Activated CD4-positive, alpha-beta T cell treated with anti-CD3 and anti-CD28 coated beads for 36 hours (primary cell): ENCODE measurements at places on chromosomes 3 and 15.

- no peak for DNase-seq
Observed at GRCh38 chr3:45939341-45939771, 3.9 kb upstream of the CXCR6 start.

DNA sequence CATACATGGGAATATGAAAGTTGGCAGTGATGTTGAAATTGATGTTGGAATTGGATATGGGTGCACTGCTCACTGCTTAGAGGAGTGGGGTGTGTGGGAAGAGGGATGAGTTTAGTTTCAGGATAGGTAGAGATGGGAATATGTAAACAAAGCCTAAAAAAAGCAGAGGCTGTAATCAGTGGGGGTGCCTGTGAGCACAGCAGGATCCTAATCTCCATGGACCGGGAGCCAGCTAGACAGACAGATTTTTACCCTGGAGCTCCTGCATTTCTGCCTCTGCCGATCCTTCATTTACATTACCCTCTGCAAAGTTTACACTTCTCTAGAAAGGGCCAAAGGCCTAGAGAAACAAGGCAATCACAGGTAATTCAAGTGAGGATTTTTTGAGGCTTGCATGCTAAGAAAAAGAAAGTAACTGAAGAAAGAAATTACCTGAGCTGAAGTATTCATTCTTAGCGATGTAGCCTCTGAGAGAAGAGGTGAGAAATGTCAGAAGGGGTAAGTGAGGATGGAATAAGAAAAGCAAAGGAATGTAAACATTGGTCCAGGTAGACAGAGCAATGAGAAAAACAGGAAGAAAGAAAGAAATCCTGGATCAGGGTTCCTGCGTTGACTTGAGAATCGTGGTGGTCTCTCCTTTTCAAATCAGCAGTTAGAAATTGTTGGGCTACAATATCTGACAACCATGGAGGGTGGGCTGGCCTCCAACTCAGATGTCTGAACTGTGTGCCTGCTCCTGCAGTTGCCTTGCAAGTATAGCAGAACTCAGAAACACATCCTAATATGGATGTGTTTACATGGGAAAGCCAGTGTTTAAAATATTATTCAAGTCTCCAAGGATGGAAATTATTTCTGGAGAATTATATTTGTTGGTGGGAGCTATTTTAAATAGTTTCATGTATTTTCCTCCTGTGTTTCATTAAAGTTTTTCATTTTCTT, 79.8 kb downstream of the CRTC3 start:
- DNase-seq: no peak

- no peak for DNase-seq
Observed at GRCh38 chr3:29226706-29227105, 54.2 kb upstream of the RBMS3 start.

- no peak for DNase-seq
Observed at GRCh38 chr15:55108448-55108847, 88.3 kb downstream of the RSL24D1 start.

DNA sequence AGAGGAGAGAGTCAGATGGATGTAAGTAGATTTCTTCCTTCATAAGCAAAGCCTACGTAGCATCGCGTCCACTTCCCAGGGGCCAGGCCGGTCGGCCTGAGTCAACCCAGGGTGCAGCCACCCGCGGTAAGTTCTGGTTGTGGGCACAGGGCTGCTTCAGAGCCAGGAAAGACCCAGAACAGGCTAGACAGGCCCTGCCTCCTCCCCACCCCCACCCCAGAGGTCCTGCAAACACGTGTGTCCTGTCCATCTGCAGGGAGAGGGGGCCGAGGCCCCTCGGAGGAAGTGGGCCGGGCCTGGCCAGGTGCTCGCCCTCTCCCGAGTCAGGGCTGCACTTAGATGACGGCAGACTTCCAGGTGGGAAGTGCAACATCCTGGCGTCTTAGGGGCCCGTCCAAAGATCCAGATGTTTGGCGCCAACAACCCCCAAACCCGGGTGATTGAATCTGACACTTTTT, 100.8 kb upstream of the ALDH1A3 start:
- no peak for DNase-seq

DNA sequence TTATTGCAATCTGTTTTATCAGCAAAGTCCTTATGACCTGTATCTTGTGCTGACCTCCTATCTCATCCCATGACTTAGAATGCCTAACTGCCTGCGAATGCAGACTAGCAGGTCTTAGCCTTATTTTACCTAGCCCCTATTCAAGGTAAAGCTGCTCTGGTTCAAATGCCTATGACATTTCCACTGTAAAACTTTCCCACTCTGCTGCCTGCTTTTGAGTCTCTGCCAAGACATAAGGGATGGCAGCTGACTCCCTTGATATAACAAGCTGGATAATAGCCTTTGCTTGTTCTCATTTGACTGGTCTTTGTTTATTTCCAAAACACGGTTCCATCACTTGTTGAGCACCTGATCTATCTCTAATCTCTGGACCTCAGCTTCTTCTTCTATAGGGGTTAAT, 131.9 kb upstream of the STRIT1 start:
- DNase-seq: no peak

- no peak for DNase-seq
Observed at GRCh38 chr3:53545996-53546359, 51.6 kb downstream of the CACNA1D start.

GRCh38 chr15:63291507-63291906, 14.1 kb downstream of the APH1B start:
- no peak for DNase-seq

- no peak for DNase-seq
Observed at GRCh38 chr3:152054315-152054714, 180.9 kb downstream of the SUCNR1 start.

DNA sequence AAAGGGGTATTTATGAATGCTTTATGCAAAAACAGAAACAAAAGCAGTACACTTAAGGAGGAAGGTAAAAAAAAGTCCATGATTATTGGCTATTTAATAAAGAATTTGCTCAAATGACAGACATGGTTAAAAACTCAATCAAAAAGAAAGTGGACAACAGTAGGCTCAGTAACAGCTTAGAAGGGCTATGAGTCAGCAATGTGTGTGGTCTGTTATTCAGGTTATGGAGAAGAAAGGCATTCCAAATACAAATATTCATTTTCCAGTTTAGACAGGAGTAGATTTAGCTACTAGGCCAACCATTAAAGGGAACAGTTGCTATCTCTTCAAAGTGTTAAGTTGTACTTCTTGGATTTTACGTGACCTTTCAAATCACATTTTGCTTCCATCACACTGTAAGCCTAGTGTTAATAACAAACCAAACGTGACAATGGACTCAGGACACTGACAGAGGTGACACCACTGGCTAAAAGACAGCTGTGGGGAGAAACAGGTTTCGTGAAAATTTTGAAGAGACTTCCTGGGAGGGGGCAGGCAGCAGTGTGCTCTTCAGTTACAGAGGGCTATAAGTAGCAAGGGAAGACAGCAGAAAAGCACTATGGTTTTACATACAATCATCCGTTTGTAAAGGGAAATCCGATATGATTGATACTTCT, 41.7 kb upstream of the MYO5C start:
- DNase-seq: no peak

- no peak for DNase-seq
Observed at GRCh38 chr15:87477737-87478686, 778.5 kb downstream of the NTRK3 start.

DNA sequence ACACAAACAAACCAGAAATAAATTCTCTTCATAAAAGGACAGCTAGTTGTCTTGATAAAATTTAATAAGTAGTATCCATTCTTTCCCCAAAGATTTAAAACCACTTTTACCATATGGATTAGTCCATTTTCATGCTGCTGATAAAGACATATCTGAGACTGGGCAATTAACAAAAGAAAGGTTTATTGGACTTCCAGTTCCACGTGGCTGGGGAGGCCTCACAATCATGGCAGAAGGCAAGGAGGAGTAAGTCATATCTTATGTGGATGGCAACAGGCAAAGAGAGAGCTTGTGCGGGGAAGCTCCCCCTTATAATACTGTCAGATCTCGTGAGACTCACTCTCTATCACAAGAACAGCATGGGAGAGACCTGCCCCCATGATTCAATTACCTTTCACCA, 38.7 kb downstream of the C2CD4B start:
- no peak for DNase-seq

DNA sequence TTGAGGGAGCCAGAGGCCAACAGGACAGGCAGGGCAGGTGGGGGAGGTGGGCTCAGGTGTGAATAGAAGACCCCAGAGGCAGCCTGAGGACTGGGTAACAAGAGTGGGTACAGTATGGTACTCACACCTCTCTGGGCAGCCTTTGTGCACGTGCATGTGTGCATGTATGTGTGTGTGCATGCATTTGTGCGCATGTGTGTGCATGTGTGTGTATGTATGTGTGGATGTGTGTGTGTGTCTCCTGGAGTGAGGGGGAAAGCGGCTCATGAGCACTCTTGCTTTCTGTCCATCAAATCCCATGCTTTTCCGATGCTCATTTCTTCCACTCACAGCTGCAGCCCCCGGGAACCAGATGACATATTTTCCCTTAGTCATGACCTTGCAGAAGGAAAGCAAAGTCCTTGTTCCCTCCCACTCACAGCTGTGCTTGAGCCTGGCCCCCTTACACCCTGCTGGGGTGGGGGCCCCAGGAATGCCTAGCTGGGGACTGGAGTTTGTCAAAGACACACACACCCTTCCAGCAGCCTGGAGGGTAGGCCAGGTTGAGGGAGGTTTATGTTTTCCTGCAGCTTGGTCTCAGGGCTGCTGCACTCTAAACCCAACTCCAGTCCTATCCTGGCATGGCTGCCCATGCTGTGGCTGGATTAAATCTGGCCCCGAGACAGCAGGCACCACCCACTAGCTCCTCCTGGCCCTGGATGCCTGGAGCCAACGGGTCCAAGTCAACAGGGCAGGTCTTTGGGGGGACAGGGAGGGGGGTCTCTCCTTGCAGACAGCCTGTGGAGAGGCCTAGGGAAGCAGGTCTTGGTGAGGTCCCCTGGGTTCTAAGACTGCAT, 22.5 kb downstream of the CCDC33 start:
- no peak for DNase-seq

- DNase-seq: no peak
Observed at GRCh38 chr3:46186471-46187340, 21.4 kb downstream of the CCR1 start.

GRCh38 chr3:7536510-7536909, 675.6 kb downstream of the GRM7 start:
- no peak for DNase-seq

GRCh38 chr15:66865622-66866611, 163.9 kb downstream of the SMAD6 start:
- no peak for DNase-seq

DNA sequence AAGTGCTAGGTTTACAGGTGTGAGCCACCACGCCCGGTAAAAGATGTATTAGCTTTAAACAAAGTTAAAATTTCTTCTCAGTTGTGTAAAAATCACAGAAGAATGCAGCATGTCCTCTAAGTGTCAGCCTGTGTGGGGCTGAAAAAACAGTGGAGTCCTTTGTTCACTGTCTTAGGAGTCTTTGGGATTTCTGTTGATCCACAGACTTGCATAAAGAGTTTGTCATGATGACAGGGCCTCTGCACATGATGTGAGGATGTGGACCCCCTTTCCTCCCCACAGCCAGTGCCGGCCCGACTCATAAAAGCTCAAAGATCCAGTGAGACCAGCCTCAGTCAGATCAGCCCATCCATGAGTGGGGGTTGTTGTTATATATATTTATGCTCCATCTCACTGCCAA, 49.0 kb upstream of the GOLGA8J start:
- DNase-seq: no peak

DNA sequence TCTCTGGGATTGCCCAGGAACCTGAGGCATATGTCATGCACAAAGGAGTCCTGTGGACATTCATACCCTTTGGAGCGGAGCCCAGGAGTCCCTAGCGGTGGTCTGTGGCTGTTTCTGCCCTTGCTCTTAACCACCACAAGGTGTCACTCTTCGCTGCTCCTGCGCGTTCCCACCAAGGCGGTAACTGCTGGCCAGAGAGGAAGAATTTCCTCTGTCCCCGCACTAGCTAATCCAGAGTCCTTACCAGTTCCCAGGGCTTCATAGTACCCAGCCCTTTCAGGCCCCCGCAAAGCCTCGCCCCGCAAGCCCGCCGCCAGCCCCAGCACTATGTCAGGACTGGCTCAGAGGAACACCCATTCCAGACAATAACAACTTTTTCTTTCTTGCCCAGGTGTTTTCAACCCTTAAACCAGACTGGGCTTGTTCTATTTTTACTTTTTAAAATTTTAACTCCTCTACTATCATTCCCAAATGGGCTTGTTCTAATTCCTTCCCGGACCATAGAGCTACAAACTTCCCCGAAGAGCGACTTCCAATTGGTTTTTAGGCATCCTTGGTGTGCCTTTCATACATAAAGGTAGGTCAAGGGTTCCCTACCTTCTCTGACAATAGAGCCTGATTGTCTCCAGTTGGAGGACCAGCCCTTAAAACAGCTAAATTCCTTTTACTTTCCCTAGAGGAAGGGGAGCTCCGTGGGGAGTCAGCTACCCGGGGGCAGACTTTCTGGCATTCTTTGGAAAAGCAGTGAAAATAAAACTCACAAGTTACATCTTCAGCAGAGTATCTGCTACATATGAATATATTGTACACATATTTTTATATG, 31.8 kb upstream of the ZNF774 start:
- DNase-seq: peak; percentile 83

DNA sequence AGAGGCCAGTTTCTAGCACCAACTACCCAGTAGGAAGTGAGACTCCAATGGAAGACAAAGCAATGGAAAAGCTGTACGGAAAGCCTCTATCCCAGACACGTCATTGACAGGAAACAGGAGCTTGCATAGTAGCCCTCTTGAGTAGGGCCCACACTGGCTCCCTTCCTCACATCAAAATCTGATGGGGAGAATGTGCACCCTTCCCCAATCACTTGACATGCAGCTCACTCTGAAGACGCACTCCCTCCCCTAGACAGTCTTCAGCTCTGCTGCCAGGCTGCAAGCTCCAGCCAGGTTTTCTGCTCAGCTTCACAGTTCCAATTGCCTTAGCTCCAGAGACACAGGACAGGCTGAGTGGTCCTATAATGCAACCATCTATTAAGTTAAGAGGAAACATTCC, 567.8 kb downstream of the EPHB1 start:
- no peak for DNase-seq

DNA sequence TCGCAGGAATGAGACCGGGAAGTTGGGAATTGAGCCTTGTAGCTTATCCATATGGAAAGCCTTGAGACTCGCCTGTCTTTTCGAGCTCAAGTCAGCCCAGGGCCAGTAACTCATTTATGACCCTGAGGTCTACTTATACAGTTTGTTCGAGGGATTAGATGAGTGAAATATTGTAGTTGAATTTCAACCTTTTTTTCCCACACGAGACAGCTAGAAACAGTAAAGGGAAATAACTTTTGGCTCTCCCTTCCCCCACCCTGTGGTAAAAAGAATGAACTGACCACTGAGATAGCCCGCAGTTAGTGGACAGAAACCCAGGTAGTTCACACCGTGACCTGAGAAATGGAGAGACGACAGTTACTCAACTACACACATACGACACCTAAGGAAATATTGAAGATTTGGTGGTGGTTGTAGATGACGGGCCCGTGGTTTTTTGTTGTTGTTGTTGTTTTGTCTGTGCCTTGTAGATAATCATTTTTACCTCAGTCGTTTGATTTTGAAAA, 841 bp downstream of the EIF3J start:
- peak; percentile 28 for DNase-seq

DNA sequence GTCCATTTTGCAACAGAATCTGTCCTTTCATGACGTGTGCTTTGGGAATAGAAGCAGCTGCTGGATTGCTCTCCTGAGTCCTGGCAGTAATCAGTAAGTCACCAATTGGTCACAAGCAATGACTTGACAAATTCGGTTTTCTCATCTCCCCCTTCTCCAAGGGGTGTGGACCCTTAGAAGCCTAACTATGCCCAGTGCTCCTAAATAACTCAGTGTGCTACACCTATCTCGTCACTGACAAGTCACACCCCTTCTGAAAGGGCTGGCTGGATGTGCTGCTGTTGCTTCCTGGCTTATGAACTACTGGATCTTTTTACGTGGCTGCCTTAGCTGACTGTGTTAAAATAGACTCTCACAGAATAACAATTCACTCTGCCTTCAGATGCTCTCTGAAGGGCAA, 1351.5 kb downstream of the ZPLD1 start:
- DNase-seq: no peak
